Stimulated activated CD8-positive, alpha-beta memory T cell treated with anti-CD3 and anti-CD28 coated beads, Interleukin-12 subunit alpha, Interleukin-12 subunit beta, amount 100 ng/mL, for 4 hours (primary cell): ENCODE measurements at places on chromosomes 7 and 10.

- no peak for DNase-seq
Measured at GRCh38 chr10:103820101-103821062, 35.0 kb downstream of the SH3PXD2A start.

- no peak for DNase-seq
Measured at GRCh38 chr7:120404042-120404441, 131.1 kb downstream of the KCND2 start.

DNA sequence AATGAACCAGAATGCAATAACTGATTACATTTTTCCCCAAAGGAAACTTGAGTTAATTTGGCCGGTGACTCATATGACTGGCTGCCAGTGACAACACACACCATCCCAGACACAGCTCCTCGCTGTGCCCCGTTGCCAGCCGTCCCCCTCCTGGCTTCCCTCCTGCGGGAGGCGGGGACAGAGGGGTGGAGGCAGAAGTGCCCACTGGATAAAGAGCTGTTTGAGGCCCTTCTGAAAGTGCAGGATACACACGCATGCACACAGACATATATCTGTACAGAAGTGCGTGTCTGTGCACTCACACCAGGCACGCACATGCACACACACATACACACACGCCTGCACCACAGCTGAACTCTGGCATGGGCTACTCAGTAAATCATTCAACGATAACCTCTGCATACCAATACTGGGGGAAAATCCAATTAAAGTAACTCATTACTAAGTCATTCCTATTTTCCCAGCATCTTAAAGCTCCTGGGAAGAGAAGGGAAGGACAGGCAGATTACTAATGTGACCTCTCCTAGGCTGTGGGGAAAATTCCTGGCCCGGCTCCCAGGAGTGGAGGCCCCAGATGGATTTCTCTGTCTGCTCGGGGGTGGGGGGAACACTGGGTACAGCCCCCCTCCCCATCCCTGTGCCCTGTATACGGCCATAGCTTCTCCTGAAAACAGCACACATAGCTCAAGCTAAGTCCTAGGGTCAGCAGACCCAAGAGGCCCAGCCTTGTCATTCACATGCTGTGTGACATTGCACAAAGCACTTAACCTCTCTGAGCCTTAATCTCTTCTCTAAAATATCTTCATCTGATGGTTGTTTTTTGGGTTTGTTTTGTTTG is 52.3 kb upstream of the MYL10 start:
- DNase-seq: no peak

GRCh38 chr10:103592186-103593021 is 98.9 kb downstream of the NEURL1 start:
- DNase-seq: no peak

DNA sequence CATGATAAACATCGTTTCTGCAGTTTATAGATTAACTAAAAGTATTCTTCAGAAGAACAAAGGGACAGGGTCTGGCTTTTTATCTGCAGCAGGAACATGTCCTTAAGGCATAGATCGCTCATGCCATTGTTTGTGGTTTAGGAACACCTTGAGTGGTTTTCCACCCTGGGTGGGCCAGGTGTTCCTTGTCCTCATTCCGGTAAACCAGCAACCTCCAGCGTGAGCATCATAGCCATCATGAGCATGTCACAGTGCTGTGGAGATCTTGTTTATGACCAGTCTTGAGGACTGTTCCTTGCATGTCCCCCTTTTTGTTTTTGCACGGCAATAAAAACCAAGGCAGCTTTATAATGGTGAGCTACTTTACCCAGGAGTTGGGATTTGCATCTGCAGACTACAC is 33.9 kb downstream of the STOX1 start:
- DNase-seq: no peak

DNA sequence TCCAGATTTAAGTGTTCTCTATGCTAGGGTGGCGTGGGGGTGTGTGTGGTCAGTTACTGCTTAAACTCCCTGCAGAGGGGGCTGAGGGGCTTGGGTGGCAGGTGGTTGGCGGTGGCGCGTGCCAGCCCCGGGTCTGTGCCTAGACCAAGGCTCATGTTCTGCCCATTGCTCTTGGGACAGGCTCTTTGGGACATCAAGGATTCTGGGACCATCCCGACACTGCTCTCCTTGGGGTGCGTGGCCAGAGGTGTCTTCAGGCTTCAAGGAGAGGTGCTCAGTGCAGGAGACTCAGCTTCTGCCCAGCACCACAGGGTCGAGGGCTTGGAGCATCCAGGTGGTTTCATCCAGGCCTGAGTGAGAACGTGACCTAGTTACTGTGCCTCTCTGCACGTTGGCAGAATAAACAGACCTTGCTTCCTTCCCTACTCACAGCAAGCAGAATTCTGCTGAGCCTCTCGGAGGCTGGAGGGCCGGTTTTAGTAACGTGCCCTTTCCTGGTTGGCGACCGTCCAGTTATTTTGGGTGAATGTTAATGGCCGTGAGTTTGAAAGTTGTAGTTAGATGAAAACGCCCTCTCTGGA is 39.9 kb downstream of the CAMK1D start:
- DNase-seq: no peak

GRCh38 chr7:154960063-154960790 is 42.7 kb downstream of the PAXIP1 start:
- no peak for DNase-seq

DNA sequence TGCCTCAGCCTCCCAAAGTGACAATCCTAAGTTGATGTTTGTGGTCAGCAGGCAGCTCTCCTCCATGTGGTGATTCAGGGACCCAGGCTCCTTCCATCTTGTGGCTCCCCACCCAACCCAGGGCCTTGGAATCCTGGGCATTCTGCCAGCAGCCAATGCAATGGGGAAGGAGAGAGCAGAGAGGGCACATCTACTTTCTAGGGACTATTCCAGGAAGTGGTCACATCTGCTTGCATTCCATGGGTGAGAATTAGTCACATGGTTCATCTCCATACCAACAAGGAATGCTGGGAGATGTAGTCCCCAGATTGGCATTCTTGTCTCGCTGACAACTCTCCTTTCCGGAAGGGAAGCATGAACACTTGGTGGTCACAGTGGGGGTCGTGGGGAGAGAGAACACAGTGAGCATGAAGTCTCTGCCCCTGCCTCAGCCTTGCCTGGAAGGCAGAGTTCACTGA is 9.9 kb upstream of the SRRM3 start:
- no peak for DNase-seq

- DNase-seq: no peak
Measured at GRCh38 chr7:111362506-111363054, 199.7 kb downstream of the IMMP2L start.

- no peak for DNase-seq
Measured at GRCh38 chr10:131980761-131981428, 828 bp downstream of the BNIP3 start.

- DNase-seq: no peak
Measured at GRCh38 chr10:558364-558763, 131.1 kb downstream of the DIP2C start.

DNA sequence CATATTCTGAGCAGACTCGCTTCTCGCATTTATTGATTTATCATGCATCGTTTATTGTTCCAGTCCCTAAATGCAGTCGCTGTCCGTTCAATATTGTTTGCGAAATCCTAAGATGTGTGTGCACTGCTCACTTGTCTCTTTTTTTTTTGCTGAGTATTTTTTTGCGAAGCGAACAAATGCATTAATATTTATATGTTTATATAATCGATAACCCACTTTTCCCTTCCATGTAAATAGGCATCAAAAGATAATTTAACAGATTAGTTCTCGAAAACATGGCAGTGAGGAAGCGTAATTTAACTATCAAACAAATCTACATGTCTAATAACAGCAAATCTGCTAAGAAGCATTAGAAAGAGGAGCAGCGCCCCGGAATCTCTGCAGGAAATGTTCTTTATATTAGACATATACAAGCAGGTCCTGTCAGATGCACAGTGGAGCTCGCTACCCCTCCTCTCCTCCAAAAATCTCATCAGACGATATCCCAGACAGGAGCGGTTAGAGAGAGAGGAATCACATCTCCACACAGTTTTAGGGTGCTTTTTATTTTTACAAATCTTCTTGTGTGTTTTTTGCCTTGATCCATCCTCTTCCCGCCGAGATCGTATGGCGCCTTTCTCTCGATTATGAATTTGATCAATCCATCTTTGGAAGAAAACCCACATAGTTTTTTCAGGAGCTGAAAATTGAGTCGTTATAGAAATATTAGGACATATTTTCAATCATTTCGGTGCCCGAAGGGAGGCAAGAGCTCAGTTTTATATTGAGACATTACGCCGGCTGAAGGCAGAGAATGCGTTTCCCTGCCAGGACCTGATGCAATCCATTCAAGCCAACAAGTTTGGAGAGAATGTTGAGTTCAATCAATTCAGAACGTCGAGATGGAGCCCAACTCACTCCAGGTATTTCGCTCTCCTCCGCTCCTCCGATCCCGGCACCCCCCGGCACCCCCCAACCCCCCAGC is at the start of gene ARID5B:
ARID5B (plus strand) TSS at position 871 of the 964 bp plus-strand sequence; CDS start at position 882, 11 bp downstream.
- no peak for DNase-seq

GRCh38 chr10:49837051-49837478 is 74.9 kb upstream of the OGDHL start:
- DNase-seq: no peak

DNA sequence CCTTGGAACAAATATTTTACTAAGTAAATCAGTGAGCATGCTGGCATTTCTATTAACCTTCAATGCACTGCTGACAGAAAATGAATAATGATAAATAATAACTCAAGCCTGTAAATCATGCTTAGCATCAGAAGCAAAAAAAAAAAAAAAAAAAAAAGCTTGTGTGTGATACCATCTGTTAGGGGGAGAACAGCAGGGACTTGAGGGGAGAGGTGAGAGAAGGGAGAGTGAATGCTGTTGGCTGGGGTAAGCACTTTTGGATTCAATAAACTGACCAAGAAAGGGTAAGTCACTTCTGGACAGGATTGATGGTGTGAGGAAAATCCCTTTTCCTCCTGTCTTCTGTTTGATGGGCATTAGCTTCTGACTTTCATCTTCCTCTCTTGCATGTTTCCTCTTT is 996.4 kb downstream of the KCNMA1 start:
- no peak for DNase-seq

DNA sequence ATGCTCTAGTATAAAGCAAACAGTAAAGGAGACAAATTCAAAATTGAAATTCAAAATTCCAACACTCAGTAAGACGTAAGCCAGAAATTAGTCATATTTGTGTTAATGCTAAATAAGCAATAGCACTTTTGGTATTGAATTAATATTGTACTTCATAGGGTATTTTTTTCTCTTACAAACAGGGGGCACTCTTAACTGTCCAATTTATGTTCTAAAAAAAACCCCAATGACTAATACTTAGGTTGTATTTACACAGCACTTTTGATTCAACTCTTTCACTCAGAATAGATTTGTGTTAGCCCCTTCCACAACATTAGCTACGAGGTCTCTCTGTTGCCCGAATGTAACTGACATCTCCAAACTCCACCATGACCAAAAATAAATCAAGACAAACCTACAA is 284.9 kb upstream of the COBL start:
- no peak for DNase-seq

GRCh38 chr7:70752794-70753241 is 379.1 kb upstream of the GALNT17 start:
- no peak for DNase-seq

- DNase-seq: no peak
Measured at GRCh38 chr10:128851726-128852125, 615.3 kb upstream of the MGMT start.

DNA sequence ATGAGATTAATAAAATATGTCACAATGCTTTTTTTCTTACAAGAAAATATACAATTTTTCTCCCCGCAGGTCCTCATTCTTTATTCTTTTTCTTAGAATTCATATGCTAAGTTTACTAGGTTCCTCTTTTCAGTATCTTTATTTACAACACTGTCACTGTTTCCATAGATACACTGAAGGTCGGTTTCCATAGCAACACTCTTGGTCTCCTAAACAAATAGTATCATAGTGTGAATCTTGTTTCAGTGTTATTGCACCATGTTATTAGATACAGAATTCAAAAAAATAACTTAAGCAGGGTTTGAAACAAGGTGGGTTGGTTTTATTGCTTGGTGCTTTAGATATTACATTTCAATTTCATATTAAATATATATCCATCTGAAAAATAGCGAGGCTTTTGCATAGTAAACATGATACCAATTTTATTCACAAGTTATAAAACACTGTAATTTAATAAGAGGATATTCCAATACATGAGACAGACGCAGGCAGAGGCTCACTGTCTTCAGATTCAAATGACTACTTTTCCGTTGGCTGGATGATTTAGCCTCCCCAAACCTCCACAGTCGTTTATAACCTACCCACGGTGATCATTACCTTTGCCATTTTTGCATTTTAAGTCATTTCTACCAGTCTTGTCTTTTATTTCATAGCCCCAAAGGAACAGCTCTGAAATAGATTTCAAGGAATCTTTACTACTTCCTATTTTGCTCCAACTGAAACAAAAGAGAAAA is 88.9 kb upstream of the KLF6 start:
- DNase-seq: no peak

DNA sequence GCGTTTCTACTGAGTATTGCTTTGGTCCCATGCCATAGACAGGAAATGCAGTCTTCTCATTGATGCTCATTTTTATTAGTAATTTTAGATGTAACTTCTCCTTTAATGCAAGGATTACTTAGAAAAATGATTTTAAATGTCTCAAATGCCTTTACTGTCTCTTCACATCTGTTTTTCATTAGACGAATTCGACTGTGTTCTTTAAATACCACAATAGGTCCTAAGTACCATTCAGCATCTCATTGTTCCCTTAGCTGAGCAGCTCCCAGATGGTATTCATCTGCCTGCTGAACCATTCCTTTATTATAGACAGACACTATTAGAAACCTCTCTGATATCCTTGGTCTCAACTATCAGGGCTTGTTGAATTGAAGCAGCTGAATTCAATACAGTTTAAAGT is 113.6 kb downstream of the LSMEM1 start:
- DNase-seq: no peak

GRCh38 chr10:97519342-97519741 is 20.6 kb downstream of the UBTD1 start:
- no peak for DNase-seq

- no peak for DNase-seq
Measured at GRCh38 chr10:92113911-92114600, 176.8 kb downstream of the CPEB3 start.

GRCh38 chr10:128095753-128096469 is 30.3 kb downstream of the MKI67 start:
- DNase-seq: no peak

GRCh38 chr10:27687743-27688142 is 57.9 kb downstream of the MKX start:
- DNase-seq: no peak

DNA sequence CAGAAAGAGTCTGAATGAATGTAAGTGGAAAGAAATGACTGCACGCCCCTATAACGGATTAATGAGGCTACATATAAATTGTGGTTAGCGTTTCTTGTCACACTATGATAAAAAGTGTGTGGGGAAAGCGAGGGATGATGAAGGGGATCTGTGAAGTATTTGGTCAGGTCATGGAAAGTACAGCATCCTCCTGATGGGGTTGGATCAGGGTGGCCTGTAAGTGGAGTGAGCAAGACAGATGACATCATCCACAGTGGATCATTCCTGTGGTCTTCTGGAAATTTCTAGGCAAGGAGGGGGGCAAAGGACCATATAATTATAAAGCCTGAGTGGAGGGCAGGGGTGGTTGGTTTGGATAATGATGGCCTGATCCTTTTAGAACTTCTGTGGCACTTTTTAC is 606.0 kb downstream of the INHBA start:
- DNase-seq: no peak
